ENCODE measurements at places on chromosomes 1 and 21.
A peak's percentile ranks its signal among the peaks of the same experiment; 100 is the strongest.

DNA sequence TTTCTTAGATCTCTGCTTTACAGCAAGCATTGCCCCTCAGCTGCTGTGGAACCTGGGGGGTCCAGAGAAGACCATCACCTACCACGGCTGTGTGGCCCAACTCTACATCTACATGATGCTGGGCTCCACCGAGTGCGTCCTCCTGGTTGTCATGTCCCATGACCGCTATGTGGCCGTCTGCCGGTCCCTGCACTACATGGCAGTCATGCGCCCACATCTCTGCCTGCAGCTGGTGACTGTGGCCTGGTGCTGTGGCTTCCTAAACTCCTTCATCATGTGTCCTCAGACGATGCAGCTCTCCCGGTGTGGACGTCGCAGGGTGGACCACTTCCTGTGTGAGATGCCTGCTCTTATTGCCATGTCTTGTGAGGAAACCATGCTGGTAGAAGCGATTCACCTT, 33.4 kb upstream of the OR2B11 start:
- DNase-seq: no peak

GRCh38 chr1:197915862-197916499, 1.2 kb upstream of the LHX9 start:
- DNase-seq: no peak

DNA sequence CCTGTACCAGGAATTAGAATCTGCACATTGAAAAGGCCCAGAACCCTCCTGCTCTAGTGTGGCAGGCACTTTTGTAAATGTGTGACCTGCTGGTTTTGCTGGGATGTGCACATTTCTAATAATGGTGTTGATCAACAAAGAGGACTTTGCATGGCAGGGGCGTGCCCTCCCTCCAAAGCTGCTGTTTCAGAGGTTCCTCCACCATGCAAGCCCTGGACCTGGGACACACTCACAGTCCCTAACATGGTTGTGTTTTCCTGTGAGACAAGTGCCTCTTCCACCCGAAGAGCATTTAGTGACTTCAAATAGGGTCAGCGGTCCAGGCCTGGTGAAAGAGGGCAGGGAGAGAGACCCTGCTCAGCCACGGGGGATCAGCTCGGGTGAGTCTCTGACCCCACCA, 28.1 kb downstream of the TENT5C start:
- no peak for DNase-seq

DNA sequence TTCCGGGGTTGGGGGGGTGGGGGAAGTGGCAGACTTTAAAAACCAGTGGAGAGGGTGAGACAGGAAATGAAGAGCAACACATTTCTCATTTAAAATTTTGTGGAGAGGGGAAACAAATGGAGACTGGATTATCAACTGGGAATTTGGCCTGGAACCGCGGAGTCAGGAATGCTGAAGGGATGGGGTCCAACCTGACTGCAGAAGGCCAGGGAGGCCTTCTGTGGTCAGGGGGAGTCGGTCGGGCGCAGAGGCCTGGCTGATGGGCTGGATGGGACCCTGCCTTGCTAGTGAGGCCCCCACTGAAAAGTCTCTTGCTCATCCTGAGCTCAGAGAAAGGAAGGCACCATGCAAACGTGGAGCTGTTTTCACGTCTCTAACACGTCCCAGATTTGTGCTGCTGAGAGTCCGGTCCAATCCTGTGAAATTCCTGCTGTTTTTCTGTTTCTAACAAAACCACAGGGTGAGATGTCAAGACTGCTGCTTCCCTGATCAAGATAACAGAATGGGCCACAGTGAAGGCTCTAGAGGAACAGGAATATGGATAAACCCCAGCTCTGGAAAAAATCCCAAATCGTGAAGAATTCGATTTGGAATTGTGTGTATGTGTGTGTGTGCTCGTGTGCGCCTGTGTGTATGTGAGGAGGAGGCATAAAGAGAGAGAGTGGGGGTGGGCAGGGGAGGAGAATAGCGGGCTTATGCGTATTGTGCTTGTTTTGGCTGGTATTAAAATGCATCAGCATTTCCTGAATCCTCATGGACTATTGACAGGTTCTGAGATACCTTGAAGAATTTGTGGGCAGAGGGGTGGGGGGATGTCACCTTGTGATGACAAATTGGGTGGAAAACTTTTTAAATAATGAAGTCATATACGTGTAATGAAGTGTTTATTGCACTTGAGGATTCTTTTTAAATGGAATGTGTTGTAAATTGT, 117.4 kb downstream of the NGF start:
- no peak for DNase-seq

- DNase-seq: no peak
These were observed 256.0 kb upstream of the LYPLAL1 start for GRCh38 chr1:218917656-218918055.

DNA sequence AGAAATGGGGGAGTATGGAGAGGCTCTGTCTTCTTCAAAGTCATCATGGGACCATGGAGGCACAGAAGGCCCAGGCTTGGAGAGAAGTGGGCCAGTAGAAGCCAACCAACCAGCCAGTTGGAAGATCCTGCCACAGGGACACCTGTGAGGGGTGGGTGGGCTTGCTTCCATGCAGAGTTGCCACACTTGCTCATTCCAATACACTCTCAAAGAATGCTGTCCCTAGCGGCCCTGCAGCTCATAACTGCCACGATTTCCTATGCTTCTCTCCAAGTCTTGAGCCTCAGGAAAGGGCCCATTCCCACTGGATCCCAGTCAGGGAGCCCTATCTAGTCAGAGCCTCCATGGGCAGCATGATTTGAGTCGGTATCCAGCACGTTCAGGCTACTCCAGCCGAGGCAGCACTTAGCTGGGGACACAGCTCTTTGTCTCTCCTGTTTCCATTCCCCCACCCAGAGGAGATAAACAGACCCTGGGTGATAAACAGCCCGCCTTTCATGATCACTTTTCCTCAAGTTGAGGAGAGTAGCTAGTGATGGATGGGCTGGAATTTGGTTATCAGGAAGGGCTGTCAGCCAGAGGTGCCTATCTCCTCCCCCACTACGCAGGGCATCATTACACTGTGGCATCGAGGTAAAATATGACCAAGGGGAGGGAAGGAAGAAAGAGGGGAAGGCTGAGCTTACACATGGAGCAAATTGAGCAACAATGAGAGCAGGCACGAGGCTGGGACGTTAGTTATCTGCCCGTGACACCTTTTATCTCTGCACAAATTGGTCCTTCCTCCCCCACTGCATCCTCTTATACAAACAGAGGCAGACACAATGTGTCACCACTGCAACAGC, 64.6 kb downstream of the ERI3 start:
- DNase-seq: no peak

- no peak for DNase-seq
These were observed 39.9 kb downstream of the SPATA46 start for GRCh38 chr1:162336621-162337285.

DNA sequence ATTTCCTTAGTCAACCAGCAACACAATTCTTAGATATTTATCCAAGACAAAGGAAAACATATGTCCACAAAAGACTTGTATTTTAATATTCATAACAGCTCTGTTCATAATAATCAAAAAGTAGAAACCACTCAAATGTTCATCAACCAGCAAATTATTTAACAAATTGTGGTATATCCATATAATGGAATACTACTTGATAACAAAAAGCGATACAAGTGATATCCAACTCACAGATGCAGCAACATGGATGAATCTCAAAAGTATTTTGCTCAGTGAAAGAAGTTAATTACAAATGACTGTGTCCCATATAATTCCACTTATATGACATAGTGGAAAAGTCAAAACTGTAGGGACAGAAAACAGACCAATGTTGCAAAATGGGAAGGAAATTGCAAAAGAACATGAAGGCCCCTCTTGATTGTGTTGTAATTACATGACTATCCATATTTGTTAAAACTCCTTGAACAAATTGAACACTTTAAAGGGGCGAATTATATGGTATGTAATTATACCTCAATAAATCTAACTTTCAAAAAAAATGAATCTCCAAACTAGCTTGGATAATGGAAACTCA, 116.9 kb downstream of the EDEM3 start:
- no peak for DNase-seq

DNA sequence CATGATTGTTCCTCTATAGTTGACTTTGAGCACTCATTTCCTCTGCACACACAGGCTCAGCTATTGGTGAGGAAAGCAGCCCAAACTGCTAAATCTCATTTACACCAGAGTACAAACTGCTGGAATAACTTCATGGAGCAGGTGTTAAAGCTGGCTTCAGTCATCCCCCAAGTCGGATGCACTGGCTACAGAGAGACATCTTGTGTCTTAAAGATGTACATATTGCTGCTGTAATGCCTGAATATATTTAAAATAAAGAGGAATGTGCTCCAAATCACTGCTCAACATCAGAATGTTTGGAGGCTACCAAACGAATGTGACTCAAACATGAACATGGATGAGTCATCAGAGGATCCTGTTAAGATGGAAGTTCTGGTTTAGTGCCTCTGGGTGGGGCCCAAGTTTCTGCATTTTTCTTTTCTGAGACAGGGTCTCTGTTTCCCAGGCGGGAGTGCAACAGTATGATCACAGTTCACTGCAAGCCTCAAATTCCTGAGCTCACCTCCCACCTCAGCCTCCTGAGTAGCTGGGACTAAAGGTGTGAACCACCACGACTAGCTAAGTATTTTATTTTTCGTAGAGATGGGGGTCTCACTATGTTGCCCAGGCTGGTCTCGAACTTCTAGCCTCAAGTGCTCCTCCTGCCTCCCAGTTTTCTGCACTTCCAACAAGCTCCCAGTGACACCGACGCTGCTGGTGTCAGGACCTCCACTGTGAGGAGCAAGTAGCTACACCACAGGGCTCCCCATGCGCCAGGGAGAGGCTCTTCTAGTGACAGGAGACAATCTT, 79.0 kb upstream of the KRTAP19-8 start:
- DNase-seq: peak; percentile 24

Measured in AG04450 (cell line).